ENCODE measurements at places on chromosomes 11 and 22.

- DNase-seq, result no peak
Measured at GRCh38 chr11:124841840-124842239, 23.4 kb upstream of the ROBO3 start.

DNA sequence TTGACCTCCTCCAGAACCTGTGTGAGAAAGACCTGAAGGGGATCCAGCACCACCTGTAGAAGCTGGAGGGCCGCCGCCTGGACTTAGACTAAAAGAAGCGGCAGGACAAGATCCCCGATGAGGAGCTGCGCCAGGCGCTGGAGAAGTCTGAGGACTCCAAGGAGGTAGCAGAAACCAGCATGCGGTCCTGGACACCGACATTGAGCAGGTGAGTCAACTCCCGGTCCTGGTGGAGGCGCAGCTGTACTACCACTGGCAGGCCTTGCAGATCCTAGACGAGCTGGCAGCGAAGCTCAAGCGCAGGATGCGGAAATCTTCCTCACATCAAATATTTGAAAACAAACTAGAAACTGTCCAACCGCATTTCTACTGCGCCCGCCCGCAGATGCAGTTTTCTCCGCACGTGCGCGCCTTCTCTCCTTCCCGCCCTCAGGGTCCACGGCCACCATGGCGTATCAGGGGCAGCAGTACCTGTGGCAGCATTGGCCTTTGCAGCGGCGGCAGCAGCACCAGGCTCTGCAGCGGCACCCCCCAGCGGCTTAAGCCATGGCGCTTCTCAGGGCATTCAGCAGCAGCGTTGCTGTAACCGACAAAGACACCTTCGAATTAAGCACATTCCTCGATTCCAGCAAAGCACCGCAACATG lies 10.2 kb downstream of the CLDN25 start:
- DNase-seq, result no peak

DNA sequence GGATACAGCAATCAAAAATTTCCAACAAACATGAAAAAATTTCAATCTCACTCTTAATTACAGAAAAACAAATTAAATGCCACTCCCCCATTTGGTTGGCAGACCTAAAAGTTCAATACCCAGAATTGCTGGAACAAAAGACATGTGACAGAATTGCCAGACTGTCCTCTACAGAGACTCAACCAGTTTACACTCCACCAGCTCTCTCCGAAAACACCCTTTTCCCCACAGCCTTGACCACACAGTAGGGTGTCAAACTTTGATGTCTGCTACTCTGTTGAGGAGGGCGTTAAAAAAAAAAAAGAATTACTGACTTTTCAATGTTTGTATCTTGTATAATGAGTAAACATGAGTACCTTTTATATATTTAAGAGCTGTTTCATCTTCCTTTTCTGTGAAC lies 44.7 kb upstream of the YPEL1 start:
- DNase-seq, result no peak

DNA sequence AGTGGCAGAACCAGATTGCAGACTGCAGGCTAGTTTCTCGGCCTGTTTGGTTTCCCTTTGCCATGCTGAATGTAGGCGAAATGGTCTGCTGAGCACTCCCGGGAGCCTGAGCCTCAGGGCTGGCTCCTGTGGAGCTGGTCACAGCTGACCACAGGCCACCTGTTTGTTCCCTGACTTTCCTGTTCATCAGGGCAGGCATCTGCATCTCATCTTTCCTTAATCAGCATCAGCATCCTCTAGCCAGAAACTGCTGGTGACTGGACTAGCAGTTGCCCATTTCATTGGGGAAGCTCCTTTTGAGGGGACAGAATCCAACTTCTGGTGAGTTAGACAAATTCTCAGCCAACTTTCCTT lies 20.2 kb upstream of the C11orf96 start:
- DNase-seq, result no peak

GRCh38 chr11:78504708-78505107 lies 70.0 kb downstream of the NARS2 start:
- DNase-seq, result no peak

DNA sequence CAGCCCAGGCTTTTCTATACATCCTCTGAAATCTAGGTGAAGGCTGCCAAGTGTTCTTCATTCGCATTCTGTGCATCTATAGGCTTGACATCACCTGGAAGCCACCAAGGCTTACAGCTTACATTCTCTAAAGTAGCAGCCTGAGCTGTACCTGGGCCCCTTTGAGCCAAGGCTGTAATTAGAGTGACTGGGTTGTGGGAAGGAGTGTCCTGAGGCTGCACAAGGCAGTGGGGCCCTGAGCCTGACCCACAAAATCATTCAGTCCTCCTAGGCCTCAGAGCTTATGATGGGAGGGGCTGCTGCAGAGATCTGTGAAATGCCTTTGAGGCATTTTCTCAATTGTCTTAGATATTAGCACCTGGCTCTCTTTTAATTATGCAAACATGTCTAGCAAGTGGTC lies 33.0 kb upstream of the RDX start:
- no peak for DNase-seq

GRCh38 chr22:46695346-46696228 lies 42.5 kb downstream of the CERK start:
- DNase-seq, result no peak

GRCh38 chr11:2587976-2588748 lies 111.6 kb downstream of the KCNQ1OT1 start:
- peak; percentile 7 for DNase-seq

DNA sequence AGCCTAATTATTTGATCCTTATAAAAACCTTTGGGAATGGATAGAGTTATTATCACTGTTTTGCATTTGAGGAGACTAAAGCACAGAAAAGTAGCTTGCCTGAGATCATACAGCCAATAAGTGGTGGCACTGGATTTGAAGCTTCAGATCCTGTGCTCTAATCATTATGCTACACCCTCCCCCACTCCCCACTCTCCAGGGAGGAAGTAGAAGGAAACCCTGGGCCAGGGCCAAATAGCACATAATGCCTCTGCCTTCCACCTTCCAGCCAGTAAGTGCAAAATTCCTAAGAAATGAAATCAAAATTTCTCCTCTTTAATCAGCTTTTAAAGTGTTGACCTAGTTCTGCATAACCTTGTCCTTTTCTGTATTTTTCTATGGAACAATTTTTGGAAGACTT lies 61.6 kb downstream of the SIK2 start:
- no peak for DNase-seq

DNA sequence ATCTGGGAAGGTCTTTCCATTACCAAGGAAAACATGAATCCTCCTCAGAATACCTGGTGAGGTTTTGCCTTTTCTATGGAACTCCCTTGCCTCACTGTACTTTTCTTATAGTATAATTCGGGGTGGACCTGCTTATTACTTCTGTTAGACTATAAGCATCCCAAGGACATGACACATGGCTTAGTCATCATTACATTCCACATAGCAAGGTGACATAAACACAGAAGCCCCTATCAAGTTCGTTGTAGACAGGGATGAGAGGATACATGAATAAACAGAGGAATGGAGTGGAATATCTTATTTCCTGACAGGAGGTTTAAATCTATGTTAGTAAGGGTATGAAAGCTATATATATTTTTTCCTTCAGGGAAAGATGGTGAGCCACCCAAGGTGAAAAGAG lies 532.2 kb upstream of the CCDC90B start:
- DNase-seq, result no peak

GRCh38 chr11:2877474-2877873 lies 8.1 kb downstream of the CDKN1C start:
- no peak for DNase-seq

GRCh38 chr22:45239681-45240051 lies 1.0 kb downstream of the KIAA0930 start:
- DNase-seq, result no peak

DNA sequence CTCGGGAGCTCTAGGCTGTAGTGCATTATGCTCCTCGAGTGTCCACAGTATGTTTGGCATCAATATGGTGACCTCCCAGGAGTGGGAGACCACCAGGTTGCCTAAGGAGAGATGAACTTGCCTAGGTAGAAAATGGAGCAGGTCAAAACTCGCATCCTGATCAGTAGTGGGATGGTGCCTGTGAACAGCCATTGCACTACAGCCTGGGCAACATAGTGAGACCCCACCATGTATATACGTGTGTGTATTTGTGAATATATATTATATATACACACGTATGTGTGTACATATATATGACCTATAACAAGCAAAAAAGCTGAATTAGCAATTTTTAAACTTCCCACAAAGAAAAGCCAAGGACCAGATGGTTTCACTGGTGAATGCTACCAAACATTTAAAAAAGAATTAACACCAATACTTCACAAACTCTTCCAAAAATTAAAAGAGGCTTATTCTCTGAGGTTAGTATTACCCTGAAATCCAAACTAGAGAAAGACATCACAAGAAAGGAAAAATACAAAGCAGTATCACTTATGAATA lies 97.4 kb downstream of the RNF169 start:
- DNase-seq, result no peak

- DNase-seq, result no peak
Measured at GRCh38 chr11:47986219-47986618, 5.9 kb downstream of the PTPRJ start.

GRCh38 chr22:31329029-31329428 lies 17.1 kb downstream of the PATZ1 start:
- no peak for DNase-seq

DNA sequence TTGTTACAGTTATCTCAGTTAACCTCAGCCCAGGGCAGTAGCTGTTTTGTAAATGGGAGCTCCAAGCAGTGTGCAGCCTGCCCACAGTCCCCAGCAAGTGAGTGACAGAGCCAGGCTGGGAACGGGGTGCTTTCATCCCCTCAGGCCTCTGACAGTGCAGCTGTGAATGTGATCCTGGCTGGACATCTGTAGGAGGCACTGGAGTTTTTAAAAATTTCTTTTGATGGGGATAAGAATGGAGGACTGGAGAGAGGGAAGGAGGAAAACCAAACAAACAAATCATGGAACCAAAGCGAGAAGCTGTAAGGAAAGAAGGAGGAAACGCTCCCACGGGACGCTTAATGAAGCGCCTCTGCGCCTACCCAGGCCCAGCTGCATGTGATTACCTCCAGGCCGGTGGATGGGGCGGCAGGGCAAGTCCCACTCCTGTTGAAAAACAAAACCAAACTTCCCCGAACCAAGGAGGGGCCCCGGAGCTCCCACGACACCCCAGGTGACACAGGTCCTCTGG lies 40.6 kb downstream of the SCUBE1 start:
- no peak for DNase-seq

DNA sequence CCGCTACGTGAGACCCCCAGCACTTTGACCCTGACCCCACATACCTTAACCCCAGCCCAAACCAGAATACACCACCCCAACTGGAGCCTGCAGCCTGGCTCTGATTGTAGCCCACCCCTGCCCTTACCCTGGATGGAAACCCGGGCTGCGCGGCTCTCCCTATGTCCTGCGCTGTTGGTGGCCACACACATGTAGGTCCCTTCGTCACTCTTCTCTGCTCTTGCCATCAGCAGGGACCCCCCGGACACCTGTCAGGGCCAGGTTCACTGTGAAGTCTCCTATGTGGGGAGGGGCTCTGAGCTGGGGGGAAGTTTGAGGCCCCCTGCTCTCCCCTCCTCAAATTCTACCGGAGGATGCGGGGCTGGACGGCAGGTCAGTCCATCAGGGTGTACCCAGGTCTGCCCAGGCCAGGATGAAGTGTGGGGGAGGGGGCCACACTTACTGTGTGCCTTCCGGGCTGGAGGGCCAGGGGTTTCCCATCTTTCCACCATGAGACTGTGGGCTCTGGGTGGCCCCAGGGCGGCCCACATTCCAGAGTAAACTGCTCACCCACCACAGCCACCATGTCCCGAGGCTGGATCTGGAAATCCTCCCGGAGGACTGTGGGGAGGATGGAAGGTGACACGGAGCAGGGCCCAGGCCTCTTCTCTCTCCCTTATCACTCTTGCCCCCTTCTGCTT lies 1.5 kb downstream of the ROBO4 start:
- no peak for DNase-seq

DNA sequence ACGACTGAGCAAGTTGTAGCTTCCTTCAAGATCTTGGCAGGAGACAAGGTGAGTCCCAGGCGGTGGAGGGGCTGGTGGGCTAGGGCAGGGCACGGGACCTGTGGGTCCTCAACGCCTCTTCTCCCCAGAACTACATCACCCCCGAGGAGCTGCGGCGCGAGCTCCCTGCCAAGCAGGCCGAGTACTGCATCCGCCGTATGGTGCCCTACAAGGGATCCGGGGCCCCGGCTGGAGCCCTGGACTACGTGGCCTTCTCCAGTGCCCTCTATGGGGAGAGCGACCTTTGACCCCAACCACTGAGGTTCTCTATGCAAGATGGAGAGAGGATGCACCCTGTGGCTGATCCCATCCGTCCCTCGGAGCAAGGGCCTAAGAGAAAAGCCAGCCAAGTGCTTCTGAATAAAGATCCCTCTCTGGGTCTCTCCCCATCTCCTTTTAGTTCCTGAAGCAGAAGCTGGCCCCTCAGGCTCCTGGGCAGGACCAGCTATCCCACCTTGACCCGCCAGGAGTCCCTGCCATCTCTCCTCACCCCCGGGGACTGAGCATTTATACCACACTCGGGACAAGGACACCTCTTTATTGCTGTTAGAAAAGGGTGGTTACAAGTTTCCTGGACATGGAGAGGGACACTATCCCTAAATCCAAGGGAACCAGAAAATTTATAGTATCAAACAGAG lies 5.4 kb downstream of the CTSF start:
- no peak for DNase-seq

DNA sequence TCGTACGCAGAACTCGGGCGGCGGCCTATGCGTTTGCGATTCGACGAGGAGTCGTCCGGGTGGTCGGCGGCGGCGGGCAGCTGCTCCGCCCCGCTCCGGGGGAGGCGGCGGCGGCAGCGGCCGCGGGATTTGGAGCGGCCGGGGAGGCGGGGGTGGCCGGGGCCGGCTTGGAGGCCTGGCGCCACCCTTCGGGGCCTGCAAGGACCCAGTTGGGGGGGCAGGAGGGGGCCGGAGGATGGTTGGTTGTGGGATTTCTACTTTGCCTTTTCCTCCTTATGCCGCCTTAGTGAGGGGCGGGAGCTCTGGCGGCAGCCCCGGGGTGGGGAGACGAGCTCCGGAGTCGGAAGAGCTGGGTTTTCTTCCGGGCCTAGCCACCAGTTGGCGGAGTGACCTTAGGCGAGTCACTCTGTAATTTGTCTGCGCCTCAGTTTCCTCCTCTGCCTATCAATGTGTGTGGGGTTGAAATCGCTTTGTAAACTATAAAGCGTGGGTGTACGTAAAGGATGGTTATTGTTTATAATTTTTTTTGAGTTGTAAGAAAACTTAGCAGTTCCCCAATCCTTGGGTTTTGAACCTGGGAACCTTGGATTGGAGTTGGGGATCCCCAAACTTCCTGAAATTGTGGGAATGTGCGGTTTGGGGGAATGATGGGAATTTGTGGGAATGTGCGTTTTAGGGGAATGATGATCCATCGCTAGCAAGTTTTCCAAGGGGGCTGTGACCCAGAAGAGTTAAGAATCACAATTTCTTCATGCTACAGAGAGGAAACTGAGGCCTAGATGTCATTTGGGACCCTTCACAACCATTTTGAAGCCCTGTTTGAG lies 679 bp downstream of the TUG1 start:
- DNase-seq, result peak; percentile 69
